CD4-positive, alpha-beta T cell treated with Interleukin-12 subunit alpha and Interleukin-12 subunit beta, for 1 hour (primary cell): ENCODE measurements at places on chromosomes 12 and 14.

GRCh38 chr12:97259098-97259497 is 203.5 kb upstream of the RMST start:
- no peak for DNase-seq

DNA sequence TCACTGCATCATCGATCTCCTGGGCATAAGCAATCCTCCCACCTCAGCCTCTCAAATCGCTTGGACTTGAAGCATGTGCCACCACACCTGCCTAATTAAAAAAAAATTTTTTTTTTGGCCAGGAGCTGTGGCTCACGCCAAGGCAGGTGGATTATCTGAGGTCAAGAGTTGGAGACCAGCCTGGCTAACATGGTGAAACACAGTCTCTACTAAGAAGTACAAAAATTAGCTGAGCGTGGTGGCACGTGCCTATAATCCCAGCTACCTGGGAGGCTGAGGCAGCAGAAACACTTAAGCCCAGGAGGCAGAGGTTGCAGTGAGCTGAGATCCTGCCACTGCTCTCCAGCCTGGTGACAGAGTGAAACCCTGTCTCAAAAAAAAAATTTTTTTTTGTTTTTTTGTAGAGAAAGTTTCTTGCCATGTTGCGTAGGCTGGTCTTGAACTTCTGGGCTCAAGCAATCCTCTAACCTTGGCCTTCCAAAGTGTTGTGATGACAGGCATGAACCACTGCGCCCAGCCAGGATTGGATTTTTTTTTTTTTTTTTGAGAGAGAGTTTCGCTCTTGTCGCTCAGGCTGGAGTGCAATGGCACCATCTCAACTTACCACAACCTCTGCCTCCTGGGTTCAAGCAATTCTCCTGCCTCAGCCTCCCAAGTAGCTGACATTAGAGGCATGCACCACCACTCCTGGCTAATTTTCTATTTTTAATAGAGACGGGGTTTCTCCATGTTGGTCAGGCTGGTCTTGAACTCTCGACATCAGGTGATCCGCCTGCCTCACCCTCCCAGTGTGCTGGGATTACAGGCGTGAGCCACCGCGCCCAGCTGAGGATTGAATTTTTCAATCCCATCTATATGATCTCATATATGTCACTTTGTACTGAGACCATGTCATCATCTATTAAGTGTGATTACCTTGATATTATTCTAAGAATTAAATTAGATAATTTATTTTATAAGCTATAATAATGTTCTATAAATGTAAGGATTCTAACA is 12.4 kb downstream of the SLC2A3 start:
- no peak for DNase-seq

DNA sequence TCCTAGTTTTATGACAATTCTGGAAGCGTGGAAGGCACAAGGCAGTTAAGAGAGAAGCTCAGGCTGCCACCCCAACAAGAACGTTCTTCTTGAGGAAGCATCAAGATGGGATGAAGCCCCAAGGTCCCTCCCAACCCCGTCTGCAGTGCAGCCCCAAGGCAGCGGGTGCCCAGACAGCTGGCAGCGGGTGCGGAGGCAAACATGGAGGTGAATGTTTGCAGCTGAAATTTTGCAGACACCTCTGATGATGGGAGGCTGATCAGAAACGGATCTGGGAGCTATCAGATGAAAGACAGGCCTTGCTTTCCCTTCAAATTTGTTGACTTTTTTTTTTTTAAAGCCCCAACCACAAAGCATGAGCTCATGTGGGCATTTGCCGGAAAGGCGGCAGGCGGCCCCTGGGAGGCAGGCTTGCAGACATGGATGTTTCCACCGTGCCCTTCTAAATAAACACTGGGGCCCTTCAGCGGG is 230.7 kb upstream of the RTL1 start:
- DNase-seq = no peak

- DNase-seq = peak; percentile 9
Measured at GRCh38 chr12:46933947-46934346, 108.2 kb upstream of the SLC38A4 start.

- DNase-seq = peak; percentile 51
Measured at GRCh38 chr12:54394281-54394719, 9.8 kb upstream of the ZNF385A start.
